Epithelial cell of umbilical artery (primary cell): ENCODE measurements at places on chromosomes 7 and 10. TPM values are rescaled to one million over a fixed set of nuclear protein-coding genes. Genes with fewer than 3 reads are reported as not detected.

REPIN1 gene
- total RNA-seq, result 72.2 and 75.7 TPM in 2 replicates

MAGI2 gene
- 0.97 and 2.1 TPM in 2 replicates for total RNA-seq

PDE1C gene
- 3.6 and 4.7 TPM in 2 replicates for total RNA-seq

DDC gene
- not detected in 2 replicates for total RNA-seq

CAPZA2 gene
- total RNA-seq, result 336 and 487 TPM in 2 replicates

AKR1C1 gene
- 1.6 and 3.2 TPM in 2 replicates for total RNA-seq

CYP2E1 gene
- 0.32 TPM in 1 of 2 replicates, not detected in the other for total RNA-seq
